T-helper 1 cell (primary cell): ENCODE measurements at places on chromosomes 12 and 14.
A peak's percentile ranks its signal among the peaks of the same experiment; 100 is the strongest.

DNA sequence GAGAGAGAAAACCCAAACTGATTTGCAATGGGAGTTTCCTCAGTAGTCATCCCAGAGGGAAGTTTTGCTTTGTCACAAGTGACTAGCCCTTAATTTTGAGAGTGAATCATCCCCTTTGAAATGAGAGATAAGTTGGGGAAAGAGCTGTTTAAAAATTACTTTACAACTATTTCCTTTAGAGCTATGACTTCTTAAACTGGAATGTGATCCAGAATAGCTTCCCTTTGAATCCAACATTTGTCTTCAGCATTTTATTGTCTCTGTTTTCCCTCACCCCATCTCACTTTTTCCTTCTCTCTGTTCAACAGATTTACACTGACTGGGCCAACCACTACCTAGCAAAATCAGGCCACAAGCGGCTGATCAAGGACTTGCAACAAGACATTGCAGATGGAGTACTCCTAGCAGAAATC lies 109.3 kb downstream of the NAV3 start:
- DNase-seq: no peak

GRCh38 chr12:51465491-51465890 lies 40.9 kb downstream of the SLC4A8 start:
- no peak for DNase-seq

GRCh38 chr12:24803430-24804245 lies 145.3 kb downstream of the BCAT1 start:
- DNase-seq: no peak

DNA sequence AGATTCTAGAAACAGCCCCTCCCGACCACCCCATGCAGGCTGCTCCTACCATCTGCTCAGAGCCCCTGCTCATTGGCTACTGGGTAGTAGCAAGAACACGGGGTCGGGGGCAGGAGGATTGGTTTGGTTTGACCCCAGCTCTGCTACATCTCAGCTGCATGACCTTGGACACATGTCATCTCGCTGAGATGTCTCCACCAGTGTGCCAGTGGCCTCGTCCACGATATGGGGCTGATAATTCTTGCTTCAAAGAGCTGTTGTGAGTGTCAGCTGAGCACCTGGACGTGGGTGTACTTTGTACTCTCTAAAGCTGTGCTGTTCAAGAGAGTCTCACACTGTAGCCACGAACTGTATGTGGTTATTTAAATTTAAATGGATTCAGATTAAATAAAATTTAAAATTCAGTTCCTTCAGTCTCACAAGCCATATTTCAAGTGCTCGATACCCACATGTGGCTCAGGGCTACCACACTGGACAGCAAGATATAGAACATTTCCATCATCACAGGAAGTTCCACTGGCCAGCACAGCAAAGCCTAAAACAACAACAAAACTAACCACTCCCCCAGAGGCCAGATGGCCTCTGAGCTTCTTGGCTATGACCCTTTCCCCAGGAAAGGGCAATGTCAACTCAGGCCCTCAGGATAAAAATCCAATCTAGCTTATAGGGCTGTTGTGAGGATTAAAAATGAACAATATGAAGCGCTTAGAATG lies 18.6 kb downstream of the LTBP2 start:
- DNase-seq: no peak

DNA sequence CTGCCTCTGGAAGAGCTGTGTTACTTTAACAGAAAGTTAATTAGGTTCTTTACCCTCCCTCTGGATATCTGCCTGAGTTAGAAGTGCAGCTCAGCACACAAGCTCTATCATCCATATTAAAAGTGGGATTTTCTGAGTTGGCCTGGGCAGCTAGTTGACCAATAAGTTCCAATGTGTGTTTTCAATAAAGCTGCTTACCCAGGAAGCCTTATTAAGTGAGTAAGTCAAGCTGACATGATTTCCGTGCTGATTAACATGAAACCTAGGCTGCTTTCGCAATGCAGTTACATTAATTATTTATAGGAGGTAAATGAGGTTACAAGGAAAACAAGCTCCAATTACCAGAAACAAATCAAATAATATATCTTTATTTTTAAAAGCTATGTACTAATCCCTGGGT lies 4.8 kb downstream of the NEUROD4 start:
- DNase-seq: no peak

DNA sequence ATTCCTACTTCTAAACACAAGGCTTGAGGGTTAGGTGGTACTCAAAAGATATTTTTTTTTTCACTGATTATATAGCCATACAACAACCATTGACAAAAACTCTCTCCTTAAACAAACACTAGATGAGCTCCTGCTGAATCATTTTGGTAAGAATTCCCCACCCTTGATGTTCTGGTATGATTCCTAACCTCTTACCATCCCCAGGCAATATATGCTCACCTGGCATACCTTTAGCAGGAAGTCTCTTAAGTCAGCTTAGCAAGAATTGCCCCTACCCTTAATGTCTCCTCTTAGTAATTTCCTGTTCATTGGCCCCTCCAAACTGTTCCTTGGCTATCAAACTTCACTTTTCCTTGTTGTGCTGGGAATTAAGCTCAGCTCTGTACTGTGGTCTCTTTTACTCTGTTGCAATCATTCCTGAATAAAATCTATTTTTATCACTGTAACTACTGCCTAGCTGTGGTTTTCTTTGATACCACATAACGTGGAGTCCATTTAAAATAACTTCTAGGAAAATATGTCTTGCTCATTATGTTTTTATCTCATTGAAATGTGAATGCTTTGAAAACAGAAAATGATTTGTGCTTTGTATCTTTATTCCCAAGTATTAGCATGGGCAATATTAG lies 712.6 kb downstream of the SLC16A7 start:
- no peak for DNase-seq

DNA sequence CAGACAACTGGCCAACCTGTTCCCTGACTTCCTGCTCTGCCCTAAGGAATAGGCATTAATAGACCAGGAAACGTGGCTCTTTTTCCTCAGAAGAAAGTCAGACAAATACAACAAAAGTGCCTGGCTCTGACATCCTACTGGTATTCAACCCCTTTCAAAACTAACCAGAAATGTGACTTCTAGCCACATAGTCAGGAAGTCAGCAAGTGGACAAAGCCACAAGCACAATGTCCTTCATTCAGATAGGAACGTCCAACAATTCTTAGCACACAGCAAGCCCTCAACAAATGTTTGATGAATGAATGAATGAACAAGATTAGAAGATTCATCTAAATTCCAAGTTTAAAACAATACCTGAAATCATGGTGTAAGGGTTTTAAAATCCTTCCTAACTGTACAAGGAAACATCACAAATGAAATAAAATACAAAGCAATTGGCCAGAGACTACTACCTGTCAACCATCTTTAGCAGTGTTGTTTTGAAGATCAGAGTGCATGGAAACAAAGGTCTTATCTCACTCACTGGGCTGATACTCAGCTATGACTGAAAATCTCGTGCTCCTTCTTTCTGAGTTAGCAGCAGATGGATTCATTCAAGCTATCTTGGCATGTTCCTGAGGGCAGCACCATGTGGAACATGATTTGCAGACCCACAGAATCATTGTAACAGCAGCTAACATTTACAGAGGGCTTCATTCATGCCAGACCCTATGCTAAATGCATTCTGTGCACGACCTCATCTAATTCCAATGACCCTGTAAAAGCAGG lies 16.5 kb downstream of the APPL2 start:
- DNase-seq: no peak

DNA sequence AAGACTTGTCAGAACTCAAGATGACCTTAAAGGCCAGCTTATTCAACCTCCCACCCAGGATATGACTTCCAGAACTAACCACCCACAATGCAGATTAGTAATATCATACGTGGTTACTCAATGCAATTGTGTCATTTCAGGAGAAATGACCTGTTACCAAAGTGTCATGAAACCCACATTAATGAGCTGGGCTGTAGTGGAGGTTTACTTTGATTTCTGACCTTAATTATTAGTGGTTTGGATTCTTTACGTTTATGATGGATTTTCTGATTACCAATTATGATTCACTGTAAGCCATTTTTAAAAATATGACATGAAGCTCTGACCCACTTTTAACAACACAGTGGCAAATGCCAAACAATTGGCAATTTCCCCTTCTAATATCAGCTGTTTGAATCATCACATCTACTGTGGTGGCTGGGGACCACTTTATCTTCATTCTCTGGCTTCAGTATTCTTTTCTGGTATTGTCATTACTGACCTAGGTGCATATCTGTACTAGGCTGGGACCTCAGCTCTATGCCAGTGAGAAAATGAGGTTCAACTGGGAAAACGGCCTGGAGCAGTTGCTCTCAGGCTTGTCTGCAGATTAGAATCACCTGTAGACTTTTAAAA lies 223.3 kb downstream of the RGS6 start:
- DNase-seq: no peak

DNA sequence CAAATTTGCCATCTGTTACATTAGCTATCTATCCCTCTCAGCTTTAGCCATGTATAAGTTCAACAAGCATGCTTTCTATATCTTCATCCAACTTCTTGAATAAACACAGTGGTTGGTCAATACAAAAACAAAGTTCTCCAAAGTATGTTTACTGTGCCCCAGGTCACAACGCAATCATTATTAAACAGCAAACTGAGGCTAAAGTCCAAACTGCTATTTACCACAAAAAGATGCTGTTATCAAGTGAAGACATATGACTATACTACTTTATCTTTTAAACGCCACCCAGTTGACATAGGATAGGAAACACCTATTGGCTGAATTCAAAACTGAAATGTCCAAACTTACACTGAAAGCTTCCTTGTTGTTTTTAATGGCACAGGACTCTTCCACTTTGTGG lies 11.7 kb downstream of the ZCCHC8 start:
- no peak for DNase-seq

- no peak for DNase-seq
Observed at GRCh38 chr12:51056242-51056641, 8.1 kb downstream of the LETMD1 start.

GRCh38 chr14:104116288-104116755 lies 22.1 kb upstream of the KIF26A start:
- DNase-seq: no peak

GRCh38 chr14:30179381-30180130 lies 251.9 kb upstream of the PRKD1 start:
- no peak for DNase-seq

DNA sequence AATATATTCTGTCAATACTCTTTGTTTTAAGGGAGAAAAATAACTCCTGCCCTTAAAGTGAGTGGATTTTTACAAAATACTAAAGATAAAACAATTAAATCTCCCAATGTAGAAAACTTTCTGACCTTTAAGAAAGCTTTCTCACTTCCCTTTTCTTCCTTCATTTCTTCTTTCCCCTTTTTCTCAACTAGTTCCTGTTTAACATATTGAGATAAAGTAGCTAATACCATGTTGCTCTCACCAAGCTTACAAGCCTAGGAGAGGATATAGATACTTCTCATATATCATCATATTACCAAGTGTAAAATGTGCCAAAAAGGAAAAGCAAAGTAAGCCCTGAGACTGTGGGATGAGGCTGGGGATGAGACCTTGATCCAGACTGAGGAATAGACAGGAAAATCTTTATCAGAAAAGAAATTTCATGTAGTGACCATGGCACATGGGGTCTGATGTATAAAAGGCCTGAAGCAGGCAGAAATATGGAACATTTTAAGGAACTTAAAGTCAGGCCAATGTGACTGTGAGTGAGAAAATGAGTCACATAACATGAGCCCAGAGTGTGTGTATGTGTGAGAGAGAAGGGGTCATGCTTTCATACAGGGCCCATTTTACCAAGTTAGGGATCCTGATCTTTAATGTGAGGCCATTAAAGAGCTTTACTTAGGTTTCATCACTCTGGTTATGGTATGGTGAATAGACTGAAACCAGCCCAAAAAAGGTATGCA lies 1.6 kb upstream of the RPL10L start:
- no peak for DNase-seq

DNA sequence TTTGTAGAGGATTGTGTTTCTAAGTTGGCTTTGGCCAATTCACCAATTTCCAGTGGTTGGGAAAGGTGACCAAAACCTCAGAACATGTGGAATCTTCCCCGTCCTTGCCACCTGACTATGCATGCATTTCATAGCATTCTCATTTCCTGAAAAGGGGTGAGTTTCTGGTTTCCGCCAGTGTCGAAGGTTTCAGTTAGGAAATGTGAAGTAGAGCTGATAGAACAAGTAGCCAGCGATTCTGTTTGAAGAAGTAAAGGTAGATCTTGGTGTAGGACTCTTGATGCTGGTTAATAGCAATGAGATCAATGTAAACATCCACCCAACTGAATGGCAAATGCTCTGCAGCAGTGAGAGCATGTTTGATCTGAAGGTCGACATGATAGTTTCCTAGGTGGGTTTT lies 15.9 kb downstream of the SMOC1 start:
- no peak for DNase-seq

GRCh38 chr14:23177181-23177580 lies 6.3 kb downstream of the SLC7A8 start:
- no peak for DNase-seq

GRCh38 chr12:57530396-57531142 lies 7.9 kb downstream of the MBD6 start:
- no peak for DNase-seq

DNA sequence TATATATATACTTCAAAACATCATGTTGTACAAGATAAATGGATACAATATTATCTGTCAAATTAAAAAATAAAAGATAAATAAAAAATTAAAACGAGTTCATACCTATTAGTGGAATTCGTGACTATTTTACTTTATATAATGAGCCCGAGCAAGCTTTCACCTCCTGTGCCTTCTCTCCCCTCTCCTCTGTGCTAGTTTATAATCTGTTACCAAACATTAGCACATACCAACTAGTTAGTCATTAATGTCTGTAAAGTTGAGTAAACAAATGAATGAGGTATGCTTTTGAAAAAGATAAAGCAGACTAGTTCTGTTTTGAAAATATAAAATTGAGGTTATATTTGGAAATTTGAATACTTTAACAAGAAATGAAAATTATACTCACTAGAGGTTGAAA lies 84.0 kb downstream of the LRRC9 start:
- DNase-seq: no peak

DNA sequence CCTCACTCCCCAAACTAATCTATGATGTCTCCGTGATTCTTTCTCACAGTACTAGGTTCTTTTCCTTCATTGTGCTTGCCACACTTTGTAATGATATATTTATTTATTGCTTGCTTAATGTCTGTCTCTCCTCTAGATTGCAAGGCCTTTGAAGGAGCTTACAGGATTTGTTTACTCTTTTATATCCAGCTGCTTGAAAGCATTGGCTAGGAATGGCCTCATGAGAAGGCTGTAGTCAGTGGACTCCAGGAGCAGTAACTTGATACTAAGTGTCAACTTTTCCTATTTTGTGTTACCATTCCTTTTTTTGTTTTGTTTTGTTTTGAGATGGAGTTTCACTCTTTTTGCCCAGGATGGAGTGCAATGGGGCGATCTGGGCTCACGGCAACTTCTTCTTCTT lies 7.3 kb upstream of the FAM234B start:
- no peak for DNase-seq

DNA sequence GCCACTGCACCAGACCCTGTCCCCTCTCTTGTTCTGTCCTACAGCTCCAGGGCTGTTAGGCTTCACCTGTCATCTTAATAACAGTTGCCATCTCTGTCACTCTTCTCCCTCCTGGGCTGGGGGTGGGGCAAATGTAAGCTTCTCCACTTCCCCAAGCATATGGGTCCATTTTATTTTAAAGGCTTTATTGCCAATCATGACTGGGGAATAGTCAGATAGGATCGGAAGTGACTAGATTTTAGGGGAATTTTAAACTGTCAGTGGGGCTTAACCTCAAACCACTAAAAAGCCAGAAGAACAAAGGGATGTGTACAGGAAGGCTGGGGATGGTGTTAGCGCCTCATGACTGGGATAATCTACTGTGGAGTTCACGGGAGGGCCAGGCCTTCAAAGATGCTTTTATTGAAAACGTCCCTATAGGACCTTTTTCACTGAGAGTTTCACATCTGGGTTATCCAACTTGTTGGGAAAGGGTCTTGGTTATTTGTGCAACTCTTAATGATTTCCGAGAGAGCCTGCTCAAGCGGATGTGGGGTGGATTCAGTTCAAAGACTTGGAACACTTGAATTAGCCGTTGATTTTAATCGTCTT lies 41.6 kb downstream of the CHST11 start:
- peak; percentile 44 for DNase-seq
